ENCODE measurements at places on chromosomes 6 and 20.
A peak's percentile ranks its signal among the peaks of the same experiment; 100 is the strongest.

GRCh38 chr20:56574531-56575142 is 41.6 kb downstream of the FAM209B start:
- DNase-seq: no peak

DNA sequence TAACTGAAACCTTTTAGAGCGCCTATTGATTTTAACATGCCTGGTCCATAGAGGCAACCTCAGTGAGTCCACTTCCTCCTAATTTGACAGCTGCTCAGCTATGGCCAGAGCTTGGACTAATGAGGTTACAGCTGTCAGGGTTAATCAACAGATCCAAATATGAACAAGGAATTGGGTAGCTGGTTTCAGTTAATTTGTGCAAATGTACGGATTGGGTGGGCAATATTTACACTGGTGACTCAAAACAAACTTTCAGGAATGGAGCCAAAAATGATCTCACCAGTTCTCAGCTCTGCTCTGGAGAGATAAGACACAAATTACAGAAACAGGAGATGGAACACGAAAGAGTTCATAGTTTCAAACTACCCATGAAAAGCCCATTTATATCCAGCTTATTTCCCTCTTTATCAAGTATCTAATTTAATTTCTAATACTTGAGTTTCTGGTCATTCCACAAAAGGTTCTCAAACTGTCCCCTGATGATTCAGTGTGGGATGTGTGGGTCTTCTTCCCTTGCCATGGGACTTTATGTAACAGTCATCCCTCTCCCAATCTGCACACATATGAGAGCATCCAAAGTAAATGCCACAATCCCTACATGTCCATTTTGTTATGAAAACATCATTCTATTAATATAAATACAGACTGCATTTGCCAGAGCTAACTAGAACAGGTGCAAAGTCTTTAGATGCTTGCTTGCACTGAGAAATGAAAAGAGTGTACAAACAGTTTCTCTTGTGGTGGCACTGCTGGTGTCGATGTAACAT is 149.9 kb downstream of the RPS12 start:
- peak; percentile 9 for DNase-seq

DNA sequence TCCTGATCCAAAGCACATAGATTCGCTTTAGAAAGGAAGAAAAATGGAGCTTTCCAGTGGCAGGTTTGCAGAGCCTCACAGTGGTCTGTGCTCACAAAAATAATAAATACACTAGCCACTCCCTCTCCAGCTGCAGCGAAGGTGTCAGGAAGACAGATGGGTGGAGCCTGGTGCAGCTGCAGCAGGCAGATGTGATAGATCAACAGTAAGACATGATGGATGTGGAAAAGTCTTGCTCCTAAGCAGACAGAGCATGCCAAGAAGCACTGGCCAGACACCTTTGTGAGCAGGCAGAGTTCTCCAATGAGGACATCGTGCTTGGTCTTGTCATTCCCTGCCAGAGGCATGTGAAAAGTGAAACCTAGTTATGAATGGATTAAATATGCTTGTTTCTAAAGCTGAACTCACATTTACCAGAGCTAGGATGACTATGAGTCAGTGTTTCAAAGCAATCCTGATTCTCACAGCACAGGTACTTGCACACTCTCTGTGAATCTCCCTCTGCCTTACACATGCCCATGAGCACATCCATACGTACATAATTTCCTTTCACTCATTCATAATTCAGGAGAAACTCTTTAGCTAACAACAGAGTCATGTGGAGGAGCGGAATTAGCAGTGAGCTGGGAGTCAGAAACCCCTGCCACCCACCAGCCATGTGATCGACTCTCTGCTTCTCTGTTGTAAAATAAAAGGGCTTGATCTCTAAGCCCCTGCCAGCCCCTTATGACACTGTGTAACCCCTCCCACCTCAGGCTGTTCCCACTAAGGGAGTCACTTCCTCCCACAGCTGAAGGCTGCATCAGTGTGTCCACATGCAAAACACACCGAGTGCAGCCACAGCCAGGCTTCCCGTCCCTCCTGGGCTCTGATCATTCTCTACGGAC is 111.2 kb downstream of the SCML4 start:
- no peak for DNase-seq

GRCh38 chr6:157424491-157425020 is 43.6 kb downstream of the ZDHHC14 start:
- DNase-seq: no peak

DNA sequence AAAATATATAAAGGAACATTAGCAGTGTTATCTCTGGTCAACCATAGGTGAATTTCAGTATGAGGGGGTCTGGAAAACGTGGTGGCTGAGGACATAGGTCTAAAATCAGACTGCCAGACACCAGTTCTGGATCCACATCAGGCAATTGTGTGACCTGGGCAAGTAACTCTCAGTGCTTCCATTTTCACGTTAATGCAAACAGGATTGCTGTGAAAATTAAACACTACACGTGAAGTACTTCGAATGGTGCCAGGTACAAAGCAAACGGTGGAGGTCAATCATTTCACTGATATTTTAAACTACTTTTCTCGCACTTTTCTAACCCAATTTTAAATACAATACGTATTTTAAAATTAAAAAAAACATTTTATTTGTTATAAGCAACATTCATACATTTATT is 315.7 kb downstream of the TRDN start:
- no peak for DNase-seq

- no peak for DNase-seq
Observed at GRCh38 chr6:160101277-160102205, 20.1 kb upstream of the SLC22A1 start.

GRCh38 chr6:37865504-37865903 is 46.0 kb downstream of the ZFAND3 start:
- no peak for DNase-seq

DNA sequence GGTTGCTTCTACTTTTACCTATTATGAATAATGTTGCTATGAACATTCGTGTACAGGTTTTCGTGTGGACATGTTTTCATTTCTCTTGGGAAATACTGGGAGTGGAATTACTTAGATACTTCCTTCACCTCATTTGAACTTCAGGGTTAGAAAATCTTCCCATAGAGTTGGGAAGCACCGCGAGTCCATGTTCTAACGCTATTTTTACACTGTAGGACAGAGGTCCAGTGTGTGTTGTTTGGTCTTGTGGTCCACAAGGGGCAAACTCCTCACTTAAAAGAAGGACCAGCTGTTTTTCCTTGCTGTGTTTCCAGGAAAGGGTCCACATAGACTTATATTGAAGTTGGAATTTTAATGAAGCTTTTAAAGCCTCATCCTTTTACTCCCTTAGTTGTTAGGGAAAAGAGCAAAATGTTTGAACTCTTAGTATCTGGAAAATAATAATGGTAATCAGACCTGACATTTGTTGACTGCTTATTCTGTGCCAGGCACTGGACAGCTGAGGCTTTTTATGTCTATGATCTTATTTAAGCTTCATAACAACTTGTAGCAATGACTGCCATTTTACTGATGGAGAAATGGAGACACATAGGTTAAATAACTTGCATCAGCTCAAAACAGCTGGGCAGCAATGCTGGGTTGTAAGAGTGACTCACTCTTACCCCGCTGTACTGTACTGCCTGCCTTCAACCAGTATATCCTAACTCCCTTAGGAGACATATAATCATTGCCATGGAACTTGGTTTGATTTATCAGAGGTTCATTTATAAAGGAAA is 52.0 kb downstream of the CDC5L start:
- no peak for DNase-seq

DNA sequence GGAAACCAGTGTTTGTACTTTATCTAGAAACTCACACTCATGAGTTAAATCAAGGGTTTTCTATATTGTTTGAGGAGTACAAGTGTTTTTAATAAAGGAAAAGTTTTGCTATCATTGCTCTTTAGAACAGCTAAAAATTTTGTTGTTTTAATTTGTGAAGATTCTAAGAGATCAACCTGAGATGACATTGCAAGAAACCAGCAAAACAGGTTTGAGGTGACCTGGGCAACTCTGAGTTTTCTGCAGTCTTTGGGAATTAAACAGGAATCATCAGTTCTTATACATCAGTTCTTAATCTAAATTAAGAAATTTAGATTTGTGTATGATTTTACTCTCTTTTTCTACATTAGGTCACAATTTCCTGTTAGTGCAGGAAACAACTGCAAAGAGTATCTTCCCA is 114.5 kb downstream of the JAG1 start:
- no peak for DNase-seq

DNA sequence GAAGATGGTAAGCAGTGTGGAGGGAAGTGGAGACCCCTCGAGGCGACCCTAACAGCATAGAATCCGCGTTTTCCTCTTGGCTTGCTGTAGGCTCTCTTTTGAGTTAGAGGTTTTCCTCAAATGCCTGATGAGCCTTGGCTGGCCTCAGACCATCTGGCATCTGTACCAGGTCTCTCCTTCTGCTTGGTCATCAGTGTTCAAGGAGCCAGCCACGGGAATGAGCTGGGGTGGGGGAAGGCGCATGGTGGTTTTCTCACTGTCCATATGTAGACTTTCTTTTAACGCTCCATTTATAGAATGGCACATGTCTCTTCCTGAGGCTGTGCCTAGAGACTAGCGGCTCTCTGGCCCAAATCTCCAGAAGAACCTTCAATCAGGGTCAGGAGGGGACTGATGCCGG is 8.1 kb upstream of the GUCA1A start:
- no peak for DNase-seq

DNA sequence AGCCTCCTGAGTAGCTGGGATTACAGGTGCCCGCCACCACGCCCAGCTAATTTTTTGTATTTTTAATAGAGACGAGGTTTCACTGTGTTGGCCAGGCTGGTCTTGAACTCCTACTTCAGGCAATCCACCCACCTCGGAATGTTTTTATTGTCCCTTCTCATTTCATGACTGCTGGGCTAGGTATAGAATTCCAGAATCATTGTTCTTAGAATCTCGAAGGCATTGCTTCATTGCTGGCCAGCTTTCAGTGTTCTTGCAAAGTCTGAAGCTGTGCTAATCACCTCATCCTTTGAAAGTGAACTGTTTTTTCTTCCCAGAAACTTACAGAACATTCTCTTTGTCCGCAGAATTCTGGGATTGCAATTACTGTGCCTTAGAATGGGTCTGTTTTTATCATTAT is 49.0 kb downstream of the PTPN1 start:
- DNase-seq: no peak

- DNase-seq: no peak
Observed at GRCh38 chr20:64119681-64120341, 12.4 kb upstream of the NPBWR2 start.

GRCh38 chr6:116528780-116529179 is 16.7 kb downstream of the TRAPPC3L start:
- DNase-seq: no peak

DNA sequence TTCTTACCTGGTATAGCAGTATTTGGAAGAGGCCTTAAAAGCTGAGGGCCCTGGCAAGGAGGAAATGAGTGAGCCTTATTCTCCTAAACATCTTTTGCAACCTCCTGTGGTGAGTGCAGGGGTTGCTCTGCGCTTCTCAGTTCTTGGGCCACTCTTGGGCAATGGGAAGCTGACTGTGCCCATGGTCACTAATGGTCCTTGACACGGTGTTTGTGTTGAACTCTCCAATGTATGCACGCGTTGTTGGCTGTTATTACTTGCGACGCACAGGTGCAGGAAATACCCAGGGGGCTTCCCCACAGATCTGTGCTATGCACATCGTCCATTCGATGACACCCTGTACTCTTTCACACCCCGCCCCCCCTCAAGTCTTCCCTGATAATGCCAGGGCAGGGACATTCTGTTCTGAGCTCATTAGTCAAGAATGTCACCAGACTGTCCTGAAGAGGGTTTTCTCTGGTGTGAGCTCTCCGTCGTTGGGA is 79.7 kb downstream of the EDN1 start:
- no peak for DNase-seq

DNA sequence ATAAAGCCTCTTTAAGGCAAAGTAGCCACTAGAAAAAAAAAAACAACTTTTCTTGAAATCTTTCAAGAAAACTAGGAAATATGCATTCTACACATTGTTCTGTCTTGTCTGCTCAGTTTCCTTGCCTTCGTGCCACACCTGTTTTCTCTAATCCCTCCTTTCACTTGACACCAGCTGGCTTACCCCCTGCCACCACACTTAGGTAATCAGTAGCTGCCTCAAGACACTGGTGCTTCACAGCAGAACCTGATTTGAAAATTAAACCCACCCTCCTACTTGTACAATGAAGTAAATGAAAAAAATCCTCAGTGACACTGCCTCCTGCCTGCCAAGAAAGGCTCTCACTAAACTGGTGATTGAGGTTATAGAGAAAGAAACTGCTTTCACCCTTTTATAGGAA is 45.8 kb upstream of the SCML4 start:
- no peak for DNase-seq

GRCh38 chr6:92114797-92115196 is 1304.6 kb downstream of the EPHA7 start:
- no peak for DNase-seq

DNA sequence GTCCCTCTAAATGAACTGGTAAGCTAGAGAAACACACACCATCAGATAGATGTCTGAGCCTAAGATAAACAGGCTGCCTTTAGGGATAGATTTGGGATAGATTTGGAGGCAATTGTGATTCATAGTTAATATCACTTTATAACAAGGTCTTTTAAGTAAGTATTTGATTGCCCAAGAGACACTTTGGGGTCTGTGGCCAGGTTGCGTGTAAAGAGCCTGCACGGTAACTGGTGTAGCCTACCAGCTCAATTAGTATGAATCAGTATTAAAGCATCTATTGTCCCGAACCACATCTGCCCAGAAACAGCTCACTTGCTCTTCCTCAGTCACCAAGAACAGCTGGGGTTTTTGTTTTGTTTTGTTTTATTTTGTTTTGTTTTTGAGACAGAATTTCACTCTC is 193.3 kb downstream of the SASH1 start:
- no peak for DNase-seq

- no peak for DNase-seq
Observed at GRCh38 chr6:158041370-158041769, 59.7 kb downstream of the SYNJ2 start.

- DNase-seq: no peak
Observed at GRCh38 chr6:6783721-6784120, 195.2 kb downstream of the LY86 start.

DNA sequence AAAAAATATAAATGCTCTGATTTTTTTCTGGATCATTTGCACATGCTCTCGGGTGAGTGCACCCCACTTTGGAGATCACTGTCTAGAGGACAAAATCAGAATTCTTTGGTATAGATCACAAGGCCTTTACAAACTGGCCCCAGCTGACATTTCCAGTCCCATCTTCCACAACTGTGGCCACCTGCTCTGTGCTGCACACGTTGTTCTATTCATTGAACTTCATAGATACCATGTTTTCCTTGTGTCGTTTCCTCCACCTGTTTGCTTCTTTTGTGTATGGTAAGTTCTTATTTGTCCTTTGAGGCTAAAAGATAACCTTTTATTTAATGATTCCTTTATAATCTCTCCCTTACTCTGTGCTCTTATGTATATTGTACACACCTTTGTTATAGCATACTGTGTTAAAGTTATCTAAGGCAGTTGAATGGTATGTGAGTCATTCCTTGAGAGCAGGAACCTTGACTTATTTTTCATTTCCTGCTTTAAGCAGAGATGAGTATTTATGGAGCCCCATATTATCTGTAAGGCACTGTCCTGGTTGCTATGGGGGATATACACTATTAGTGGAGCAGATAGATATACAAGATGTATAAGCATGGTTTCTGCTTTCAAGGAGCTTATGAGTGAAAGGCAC is 12.0 kb upstream of the SLC17A5 start:
- no peak for DNase-seq

Data from NCI-H1105 (cell line).